ENCODE measurements at places on chromosomes 13 and 19. TPM values are rescaled to one million over a fixed set of nuclear protein-coding genes. Genes with fewer than 3 reads are reported as not detected.

Gene THSD1
- 7.5 TPM for polyA plus RNA-seq

Gene TMPRSS9
- polyA plus RNA-seq, result 0.27 TPM

Gene ELSPBP1
- polyA plus RNA-seq, result 0.76 TPM

Gene NLRP11
- 0.15 TPM for polyA plus RNA-seq

Gene CATSPERD
- not detected for polyA plus RNA-seq

- no peak for DNase-seq
Observed at GRCh38 chr19:49614096-49614833, 23.3 kb downstream of the PRR12 start.

DNA sequence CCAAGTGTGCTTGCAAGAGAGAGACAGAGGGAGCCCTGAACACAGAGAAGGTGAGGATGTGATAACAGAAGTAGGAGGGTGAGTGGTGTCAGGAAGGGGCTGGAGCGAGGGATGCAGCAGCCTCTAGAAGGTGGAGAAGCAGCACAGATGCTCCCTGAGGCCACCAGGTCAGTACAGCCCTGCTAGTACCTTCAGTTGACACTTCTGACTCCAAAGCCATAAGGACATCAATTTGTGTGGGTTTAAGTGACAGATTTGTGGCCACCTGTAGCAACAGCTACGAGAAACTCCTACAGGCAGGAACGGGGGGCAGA, 6.9 kb downstream of the ERICH4 start:
- DNase-seq, result no peak

- DNase-seq, result no peak
Observed at GRCh38 chr19:41944336-41944735, 14.8 kb downstream of the RABAC1 start.

DNA sequence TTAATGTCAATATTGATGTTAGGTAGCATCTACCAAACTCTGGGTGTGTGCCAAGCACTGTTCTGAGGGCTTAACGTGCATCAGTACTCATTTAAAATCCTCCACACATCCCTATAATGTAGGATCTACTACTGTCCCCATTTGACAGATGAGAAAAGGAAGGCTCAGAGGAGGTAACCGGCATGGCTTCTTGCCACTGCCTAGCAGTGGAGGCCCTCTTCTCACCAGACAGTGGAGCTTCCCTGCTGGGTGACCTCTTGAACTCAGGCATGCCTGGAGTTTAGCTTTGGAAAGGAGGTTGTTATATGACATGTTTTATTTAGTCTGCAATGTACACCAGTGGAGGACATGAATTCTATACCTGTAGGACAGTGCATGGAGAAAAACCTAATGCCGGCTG, 2.1 kb downstream of the SPATA13 start:
- no peak for DNase-seq

DNA sequence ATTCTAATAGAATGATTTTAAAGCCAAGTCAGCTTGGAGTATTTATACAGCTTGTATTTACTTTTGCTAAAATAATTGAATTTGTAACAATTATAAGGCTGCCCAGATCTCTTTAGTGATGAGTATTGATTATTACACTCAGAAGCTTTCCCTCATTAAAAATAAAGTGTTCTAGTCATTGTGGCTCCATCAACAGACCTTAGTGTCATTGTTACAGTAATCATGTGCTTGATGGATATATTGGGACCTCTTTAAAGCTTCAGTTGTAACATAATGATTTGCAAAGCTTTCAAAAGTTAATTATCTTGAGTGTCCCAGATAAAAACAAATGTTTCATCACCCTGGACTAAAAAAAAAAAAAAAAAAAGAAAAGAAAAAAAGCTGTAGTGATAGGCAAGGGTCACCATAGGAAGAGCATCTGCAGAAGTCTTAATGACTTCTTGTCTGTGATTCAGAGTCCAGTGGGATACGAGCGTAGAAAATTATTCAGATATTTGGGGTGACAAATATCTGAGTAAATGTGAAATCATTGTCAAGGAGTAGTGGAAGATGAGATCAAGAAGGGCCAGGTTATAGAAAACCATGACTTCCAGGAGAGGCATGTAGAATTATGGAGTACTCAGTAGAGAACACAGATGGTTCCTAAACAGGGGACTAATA, 369.6 kb downstream of the DCT start:
- no peak for DNase-seq

DNA sequence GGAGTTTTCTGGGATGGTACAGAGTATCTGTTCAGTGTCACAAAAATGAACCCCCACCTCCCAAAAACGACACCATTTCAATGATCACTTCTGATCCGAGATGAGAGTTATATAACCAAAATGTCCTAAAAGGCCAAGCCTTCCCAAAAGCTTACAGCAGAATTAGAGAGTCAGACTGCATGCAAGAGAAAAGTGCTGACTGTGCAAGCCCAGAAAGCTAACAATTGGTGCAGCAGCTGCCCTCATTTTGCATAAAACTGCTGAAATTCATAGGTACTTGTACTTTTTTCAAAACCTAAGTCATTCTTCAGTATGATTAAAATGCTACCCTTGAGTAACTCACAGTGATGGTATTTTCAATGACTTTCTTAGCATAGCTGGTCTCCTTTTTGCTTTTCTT, 819.6 kb upstream of the ARGLU1 start:
- no peak for DNase-seq

DNA sequence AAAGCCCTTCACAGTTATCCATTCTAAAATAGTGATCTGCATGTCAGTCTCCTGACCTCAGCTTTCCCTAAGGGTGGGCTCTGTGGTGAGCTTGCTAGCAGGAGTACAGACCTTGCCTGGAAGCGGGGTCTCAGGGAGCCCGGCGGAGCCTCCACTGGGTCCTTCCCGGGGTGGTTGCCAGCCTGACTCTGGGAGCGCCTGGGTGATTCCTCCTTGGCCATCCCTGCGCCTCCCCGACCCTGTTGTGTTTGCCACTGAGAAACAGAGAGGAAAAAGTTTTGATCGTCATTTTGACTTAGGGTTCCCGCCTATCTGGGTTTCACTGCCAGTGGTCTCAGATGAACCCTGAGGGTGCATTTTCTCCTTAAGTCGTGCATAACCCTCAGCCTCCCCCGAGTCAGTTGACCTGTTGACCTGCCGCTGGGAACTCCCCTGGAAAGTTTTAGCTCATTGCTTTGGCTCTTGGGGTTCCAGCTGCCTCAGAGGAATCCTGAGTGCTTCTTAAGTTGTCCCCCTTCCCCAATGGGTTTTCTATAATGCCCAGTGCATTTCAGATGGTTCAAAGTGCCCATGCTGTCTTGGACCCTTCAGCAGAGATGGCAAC, 117.8 kb downstream of the RAB20 start:
- no peak for DNase-seq

DNA sequence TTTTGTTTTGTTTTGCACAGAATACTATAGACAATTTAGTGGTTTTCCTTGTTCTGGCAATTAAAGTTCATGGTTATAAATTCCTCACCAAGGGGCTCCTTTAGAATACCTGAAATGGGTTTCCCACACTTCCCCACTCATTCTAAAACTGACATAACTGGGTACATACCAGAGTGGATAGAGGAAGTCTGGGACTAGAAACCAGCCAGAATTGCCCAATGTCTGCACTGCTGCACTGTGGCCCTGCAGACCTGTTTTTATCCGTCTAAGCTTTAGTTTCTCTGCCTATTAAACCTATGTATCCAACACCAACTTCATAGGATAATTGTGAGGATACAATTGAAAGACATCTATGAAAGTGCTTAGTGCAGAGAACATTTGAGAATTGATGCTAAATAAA, 498.6 kb downstream of the KCTD12 start:
- DNase-seq, result no peak

GRCh38 chr19:46696052-46696451, 20.9 kb downstream of the PRKD2 start:
- DNase-seq, result no peak

DNA sequence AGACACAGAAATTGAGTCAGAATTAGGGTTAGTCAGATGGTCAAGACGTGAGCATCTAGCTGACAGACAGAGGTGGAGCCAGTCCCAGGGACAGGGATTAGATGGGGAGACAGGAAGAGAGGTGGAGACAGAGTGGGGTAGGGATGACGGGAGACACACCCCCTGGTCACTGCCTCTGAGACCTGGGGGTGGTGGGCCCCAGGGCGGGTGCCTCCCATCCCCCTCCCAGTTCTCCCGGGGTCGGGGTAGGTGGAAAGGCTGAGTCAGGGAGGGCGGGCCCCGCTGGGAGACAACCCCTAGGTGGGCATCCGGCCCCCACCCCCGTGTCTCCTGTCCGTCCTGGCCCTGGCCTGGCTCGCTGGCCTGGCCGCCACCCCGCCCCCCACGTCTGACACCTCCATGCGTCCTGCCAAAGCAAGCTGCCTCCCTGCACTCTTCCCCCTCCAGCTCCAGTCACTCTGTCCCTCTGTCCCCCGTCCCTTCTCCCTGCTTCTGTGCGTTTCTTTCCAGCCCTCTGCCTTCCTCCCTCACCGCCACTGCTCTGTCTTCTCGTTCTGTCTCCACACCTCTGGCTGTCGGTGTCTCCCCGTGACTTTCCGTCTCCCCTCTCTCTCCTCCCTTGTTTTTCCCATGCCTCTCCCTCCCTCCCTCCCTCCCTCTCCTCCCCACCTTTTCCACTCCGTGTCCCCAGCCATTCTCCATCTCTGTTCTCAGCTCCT, 15.1 kb downstream of the CCDC97 start:
- no peak for DNase-seq

DNA sequence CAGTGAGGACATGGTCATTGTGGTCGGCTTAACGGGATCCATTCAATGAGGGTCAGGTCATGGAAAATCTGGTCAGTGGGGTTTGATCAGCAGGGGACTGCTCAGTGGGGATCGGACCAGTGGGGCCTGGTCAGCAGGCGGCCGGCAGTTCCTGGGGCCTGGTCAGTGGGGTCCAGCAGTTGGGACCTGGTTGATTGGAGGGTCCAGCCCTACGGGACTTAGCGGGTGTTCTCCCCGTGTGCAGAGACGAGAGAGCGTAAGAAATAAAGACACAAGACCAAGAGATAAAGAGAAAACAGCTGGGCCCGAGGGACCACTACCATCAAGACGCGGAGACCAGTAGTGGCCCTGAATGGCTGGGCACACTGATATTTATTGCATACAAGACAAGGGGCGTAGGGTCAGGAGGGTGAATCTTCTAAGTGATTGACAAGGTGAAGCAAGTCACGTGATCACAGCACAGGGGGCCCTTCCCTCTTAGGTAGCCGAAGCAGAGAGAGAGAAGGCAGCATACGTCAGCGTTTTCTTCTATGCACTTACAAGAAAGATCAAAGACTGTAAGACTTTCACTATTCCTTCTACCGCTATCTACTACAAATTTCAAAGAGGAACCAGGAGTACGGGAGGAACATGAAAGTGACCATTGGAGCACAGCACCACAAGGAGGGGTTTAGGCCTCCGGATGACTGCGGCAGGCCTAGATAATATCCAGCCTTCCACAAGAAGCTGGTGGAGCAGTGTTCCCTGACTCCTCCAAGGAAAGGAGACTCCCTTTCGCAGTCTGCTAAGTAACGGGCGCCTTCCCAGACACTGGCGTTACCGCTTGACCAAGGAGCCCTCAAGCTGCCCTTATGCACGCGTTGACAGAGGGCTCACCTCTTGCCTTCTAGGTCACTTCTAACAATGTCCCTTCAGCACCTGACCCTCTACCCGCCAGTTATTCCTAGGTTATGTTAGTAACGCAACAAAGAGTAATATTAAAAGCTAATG, 62.1 kb upstream of the TPM4 start:
- DNase-seq, result no peak

- no peak for DNase-seq
Observed at GRCh38 chr19:18452386-18452785, 14.5 kb upstream of the ISYNA1 start.

- no peak for DNase-seq
Observed at GRCh38 chr19:2051773-2052704, 995 bp upstream of the MKNK2 start.
